Activated gamma-delta T cell treated with Interleukin-2 at 50 U/mL for 16 hours (primary cell): ENCODE measurements at places on chromosomes 3 and 15.

- no peak for DNase-seq
Measured at GRCh38 chr3:169122416-169122815, 541.1 kb downstream of the MECOM start.

- no peak for DNase-seq
Measured at GRCh38 chr3:32401126-32401525, 9.5 kb downstream of the CMTM7 start.

GRCh38 chr3:8550611-8551010 is 49.0 kb downstream of the LMCD1 start:
- no peak for DNase-seq

GRCh38 chr15:29670998-29671981 is 151.0 kb downstream of the TJP1 start:
- DNase-seq, result no peak

DNA sequence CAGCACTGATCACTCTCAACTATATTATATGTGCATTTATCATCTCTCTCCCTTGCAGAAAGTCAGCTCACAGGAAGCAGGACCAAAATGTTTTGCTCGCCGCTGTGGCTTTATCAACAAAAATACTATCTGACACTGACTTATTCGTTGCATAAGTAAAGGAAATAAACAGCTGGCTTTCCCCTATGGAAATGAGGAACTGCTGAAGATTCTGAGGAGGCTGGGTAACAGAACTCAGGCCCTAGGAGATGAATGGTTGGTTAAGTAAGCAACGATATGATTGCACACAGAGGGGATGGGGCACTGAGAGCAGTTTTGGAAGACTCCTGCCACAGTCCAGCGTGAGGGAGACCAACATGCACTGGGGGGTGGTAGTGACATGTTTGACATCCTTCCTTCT is 181.1 kb downstream of the STT3B start:
- no peak for DNase-seq

DNA sequence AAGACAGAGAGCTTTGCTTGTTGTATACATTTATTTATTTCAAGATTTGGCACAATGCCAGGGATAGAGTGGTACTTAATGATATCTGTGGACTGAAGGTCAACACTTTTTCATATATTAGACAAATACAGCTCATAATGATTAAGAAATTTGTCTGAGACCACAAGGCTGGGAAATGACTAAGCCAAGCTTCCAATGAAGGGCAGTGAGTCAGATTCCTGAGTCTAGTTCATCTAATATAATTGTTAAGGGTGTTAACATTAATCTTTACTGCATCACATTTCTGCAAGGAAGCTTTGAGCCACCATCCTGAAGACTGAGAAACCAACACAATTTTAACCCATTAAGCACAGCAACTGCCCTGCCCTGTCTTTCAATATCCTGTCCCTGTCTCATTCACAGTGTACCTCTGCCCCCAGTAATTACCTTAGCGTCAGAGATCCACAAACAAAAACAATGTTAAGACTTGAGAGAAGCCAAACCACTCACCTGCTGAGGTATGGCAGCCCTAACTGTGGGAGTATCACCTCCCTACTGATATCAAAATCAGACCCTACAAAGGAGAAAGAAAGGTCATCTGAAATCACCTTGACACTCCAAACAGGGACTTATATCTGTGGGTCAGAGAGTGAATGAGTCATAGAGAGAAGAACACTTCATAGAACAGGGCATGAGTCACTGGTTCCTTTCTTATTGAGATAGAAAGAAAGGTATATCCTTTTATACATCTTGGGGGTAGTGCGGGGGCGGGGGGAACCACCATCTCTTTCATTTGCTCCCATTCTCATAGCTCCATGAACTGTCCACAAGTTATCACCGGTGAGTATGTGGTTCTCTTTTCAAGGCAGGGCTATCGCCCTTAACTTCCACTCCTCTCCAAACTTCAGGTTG is 74.7 kb downstream of the MAGI1 start:
- DNase-seq, result no peak

- no peak for DNase-seq
Measured at GRCh38 chr3:153001210-153002078, 160.6 kb upstream of the RAP2B start.

- no peak for DNase-seq
Measured at GRCh38 chr15:65101891-65102708, 12.9 kb downstream of the UBAP1L start.

DNA sequence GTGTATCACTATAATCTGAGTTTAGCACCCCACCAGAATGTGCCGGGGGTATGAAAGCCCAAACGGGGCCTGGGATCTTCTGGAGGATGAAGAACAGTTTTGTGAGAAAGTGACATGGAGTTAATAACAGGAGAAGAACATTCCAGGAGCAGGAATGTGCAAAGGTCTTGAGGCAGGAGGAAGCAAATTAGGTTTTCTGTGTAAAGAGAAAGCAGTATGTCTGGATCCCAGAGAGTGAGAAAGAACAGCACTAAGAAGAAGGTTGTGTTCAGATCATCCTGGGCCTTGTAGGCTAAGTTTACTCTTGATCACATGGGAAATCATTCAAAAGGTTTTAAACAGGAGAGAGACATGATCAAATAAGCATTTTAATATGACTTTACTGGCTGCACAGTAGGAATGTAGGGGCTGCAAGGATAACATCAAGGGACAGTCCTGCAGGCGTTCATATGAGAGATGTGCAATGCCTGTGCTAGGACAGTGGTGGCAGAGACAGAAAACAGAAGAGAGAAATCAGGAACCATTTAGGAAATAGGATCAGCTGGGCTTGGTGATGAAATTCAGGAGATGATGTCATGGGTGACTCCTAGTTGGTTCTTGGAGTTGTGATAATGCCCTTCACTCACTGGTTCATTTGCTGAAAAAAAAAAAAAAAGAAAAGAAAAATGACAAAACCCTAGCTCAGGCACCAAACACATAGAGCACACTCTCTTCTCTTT is 113.5 kb downstream of the TNIK start:
- no peak for DNase-seq

DNA sequence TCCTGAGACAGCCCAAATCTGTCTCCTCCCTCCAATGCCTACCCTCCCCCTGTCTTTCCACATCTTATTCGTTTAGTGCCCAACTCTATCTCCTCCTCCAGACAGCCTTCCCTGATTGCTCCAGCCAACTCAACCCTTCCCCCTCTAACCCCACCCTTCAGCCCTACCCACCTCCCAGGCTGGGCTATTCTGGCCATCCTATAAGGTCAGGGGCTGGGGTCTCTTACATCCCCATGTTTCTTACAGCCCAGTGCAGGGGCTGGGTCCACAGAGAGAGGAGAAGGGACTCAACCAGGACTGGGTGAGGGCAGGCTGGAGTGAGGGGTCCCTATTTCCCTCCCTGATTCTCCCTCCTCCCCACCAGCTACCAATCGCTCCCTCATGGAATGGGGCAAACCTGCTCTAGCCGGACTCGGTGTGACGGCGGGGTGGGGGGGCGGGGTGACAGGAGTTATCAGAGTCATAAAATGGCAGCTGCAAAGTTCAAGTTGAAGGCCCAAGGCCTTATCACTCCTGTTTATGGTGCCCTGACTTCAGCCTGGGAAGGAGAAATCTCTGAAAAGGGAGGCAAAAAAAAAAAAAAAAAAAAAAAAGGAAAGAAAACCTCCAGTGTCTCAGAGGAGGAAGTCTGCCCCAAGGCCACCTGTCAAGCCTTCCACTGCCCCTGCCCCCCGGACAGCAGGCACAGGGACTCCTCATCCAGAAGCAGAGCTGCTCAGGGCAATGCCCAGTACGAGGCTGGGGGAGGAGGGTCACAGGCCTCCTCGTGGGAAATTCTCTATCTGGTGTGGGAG is 2.1 kb downstream of the VIPR1 start:
- no peak for DNase-seq

- no peak for DNase-seq
Measured at GRCh38 chr3:167487556-167487955, 13.7 kb upstream of the SERPINI2 start.
